CD4-positive, alpha-beta T cell treated with Interleukin-4 for 4 hours (primary cell): ENCODE measurements at places on chromosomes 1 and 21.

- DNase-seq: no peak
Observed at GRCh38 chr1:231039161-231040018, 664 bp downstream of the FAM89A start.

DNA sequence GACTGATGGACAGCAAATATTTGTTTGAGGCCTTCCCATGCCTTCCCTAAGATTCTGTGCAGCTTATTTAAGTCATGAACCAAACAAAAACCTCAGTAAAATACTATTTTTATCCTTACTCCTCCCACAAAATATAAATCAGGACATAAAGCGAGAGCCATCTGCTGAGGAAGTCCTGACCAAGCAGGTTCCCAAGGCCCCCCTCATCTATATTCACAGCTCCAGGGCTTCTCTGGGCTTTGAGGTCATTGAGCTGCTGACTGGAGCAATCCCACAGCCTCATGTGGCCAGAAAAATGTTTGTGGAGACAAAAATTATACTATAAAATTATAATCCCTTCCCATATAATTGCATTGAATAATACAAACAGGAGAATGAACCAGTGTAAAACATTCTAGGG lies 846.2 kb downstream of the ADGRL2 start:
- DNase-seq: no peak

DNA sequence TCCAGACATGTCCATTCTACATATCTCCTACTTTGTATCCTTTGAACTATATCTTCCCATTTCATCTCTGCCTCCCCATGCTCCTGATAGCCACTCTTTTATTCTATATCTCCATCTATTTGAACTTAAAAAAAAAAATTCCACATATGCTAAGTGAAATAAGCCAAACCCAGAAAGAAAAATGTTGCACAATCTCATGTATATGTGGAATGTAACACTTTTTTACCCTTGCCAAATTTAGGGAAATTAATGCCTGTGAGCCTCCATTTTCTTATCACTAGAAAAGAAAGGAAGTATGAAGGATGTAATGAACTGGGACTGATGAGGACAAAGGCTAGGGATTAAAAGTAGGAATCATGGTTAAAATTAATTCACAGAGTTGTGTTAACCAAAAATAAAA lies 53.5 kb downstream of the RGS13 start:
- DNase-seq: no peak

- no peak for DNase-seq
Observed at GRCh38 chr21:44989537-44989886, 49.7 kb downstream of the SLX9 start.

DNA sequence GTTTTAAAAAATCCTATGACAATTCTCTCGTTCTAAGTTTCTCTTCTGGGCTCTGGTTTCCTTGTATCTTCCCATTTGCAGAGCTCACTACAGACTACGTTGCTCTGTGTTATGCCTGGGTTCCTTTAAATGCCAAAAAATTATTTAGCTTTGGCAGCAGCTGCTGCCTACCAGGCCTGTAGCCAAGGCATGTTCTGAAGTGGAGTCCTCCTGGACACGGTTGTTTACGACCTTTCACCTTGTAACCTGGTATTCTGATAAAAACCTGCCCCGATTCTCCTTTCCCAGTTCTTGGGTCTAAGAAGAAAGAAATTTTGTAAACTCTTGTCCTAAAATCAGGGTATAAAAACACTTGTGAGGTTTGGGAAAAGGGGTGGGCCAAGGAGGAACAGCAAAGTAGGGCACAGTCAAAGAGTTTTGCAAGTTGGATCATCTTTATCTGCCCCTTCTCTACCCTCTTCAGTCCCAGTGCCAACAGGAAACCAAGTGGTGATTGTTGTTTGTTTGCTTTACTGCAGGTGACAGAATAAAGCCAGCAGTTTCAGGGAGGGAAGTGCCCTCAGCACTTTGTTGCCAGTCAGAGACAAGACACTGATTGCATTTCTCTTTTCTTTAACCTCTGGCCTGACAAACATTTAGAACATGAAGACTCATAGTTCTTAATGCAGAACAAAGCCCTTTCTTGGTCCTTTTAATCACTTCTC lies 3.1 kb upstream of the TXNIP start:
- DNase-seq: peak; percentile 81

DNA sequence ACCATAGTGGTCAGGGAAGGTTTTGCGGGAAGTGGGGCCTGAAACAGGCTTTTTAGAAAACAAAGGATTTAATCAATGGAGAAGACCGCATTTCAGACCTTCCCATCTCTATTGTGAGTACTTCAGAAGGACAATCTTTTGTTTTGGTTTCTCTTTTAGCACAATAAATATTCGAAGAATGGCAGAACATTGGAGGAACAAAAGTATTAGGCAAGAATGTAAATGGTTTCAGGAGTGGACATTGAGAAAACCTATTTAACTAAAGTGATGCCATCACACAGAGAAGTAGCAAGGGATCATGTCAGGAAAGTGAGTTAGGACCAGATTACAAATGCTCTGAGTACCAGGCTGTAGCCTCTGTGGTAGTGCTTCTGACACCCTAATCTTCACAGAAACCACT lies 26.8 kb upstream of the UBE2U start:
- no peak for DNase-seq

DNA sequence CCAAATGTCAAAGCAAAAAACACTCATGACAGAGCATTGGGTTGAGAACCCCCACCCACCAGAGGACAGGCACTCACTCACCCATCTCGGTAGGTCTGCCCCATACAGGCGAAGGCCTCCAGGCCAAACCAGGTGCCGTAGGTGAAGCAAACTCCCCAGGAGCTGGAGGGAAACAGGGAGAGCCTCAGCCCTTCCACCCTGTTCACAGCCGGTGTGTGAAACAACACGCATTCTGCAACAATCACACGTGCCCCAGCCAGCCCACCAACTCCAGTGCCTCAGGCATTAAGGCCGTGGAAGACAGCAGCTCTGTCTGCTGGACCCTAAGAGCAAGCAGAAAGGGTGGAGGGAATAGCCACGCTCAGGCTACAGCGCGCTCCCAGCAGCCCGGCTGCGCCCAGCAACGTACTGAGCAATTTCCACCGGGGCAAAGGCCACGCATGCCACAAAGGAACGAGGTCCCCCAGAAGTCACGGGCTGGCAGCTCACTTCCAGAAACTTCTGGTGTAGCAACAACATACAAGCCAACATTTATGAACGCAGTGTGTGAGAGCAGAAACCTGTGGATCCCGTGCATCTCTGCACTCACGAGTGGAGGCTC lies 11.4 kb upstream of the SPATC1L start:
- no peak for DNase-seq

DNA sequence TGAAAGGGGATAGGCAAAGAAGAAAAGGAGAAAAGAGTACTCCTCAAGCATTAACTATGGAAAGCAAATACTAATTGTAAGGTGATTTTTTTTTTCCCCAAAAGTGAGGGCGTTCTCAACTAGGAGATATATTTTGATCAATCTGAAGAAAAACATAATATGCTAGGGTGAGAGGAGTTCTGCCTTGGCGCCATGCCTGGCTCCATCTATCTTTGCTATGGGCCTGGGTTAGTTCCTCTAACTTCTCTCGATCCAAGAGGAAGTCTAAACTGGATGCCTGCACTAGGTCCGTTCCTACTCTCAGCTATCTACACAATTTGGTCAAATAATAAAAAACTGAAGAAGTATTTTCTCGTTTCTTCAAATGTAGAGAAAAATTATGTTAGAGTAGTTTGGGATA lies 20.5 kb downstream of the CNN3 start:
- no peak for DNase-seq

- peak; percentile 94 for DNase-seq
Observed at GRCh38 chr1:2300851-2301606, 72.9 kb downstream of the SKI start.

DNA sequence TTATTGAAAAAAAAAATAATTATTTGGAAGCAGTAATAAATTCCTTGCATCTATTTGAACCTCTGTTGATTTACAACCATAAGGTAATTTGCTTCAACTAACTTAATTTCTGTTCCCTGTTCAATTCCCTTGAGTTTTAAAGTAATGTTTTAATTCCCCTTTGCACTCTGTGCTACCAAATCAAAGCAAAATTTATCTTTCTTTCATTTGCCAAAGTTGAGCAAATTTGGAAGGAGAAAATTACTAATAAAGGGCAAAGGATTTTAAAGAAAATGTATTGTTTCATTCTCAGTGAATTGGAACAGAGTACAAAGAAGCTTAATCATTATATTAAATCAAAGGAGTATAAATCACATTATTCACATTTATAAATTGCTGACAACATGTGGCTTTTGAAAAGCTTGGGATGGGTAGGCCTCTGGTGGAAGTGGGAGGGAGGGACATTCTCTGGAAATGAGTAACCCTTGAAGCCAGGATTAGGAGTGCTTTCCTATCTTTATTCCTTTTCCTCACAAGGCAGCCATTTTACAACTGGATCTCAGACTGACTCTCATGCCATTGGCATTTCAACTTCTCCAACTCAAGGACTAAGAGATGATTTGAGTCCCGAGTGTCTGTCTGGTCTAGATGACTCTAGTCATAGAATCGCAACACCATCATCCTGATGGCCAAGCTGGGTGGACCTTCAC lies 331.6 kb upstream of the DUSP10 start:
- DNase-seq: no peak

GRCh38 chr21:37552496-37553029 lies 186.0 kb downstream of the DYRK1A start:
- DNase-seq: no peak

- no peak for DNase-seq
Observed at GRCh38 chr1:104291156-104291555, 541.5 kb downstream of the AMY1C start.

GRCh38 chr1:41610361-41610760 lies 125.9 kb upstream of the EDN2 start:
- no peak for DNase-seq

DNA sequence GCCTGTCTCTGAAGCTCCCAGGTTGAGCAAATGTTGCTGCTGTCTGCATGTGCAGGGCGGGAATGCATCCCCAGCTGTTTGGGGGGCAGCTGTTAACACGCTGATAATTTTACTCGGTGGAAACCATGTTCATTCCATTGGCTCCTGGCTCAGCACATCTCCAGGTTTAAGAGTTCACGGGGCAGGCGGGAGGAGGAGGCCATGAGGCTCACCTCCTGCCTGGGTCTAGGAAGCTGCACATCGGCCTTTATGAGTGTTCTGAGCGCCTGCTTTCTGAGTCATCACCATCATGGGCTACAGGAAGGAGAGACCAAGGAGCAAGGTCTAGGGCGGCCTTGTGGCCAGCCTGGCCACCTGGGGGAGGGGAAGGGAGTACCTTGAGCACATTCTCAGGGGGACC lies 29.7 kb downstream of the AJAP1 start:
- no peak for DNase-seq

DNA sequence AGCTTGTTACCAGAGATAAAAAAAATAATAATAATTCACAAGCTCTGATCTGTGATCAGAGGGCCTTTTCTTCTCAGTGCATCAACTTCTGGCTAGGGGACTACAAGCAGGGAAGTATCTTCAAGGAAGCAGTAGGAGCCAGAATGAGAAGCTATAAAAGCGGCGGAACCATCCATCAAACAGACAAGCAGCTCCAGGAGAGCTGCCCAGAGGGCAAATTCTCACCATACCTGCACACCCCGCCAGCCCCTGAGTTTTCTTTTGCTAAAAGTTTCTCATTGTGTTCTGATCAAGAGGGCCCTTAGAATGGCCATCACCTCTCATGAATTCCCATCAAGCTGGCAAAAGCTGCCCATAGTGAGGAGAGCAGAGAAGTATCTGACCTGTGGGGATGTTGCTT lies 99.4 kb downstream of the SMYD2 start:
- no peak for DNase-seq

- DNase-seq: no peak
Observed at GRCh38 chr1:53573931-53574330, 114.7 kb downstream of the DMRTB1 start.

- DNase-seq: no peak
Observed at GRCh38 chr1:244444854-244445253, 6.9 kb downstream of the ADSS2 start.

GRCh38 chr1:171420810-171421209 lies 64.5 kb upstream of the PRRC2C start:
- peak; percentile 66 for DNase-seq

DNA sequence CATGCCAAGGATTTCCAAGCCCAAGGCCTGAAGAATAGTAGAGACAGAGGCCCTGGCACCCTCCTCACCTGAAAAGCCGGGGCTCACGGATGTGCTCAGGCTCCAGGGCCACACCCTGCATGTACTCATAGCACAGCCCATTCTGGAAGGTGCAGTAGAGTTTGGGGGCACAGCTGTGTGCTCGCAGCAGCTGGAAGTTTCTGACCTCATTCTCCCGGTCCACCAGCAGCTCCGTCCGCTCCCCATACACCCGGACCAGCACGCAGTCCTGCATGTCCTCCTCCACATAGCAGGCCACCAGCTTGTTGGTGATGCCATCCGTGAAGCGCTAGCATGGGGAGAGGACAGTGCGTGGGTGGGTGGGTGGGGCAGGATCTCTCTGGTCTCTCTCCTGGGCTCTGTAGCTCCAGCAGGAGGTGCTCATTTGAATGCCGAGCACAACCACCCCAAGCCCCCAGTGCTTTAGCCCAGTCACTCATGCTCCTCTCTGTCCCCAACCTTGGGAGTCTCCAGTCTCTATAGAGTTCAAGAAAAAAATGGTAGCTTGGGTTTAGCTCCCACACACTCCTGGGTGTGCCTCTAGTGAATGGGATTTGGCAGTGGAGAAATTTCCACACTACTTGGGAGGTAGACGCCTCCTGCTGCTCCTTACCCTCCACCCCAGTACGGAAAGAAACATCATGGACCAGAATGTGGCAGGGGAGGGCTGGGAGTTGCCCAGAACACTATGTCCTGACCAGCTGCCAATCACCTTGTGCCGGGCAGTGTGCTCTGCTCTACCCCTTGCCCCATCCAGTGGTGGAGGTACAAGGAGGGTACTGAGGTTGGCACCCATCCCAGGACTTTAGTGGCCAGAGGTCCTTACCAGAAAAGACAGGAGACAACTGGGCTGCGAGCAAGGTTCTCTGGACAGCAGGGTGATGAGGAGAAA lies 1.9 kb downstream of the ETNK2 start:
- DNase-seq: no peak

GRCh38 chr1:98315309-98315708 lies 346.2 kb upstream of the SNX7 start:
- no peak for DNase-seq

DNA sequence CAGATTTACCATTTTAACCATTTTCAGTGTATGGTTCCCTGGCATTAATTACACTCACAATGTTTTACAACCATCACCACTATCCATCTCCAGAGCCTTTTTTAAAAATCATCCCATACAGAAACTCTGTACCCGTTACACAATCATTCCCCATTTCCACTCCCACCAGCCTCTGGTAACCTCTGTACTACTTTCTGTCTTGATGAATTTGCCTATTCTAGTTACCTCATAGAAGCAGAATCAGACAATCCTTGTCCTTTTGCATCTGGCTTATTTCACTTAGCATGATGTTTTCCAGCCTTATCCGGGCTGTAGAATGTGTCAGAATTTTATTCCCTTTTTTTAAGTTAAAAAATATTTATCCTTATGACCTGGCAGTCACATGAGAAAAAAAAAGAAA lies 33.0 kb downstream of the PGM1 start:
- no peak for DNase-seq

GRCh38 chr1:41282679-41283317 lies 40.7 kb upstream of the SCMH1 start:
- DNase-seq: no peak

- no peak for DNase-seq
Observed at GRCh38 chr21:21179619-21180298, 181.6 kb downstream of the NCAM2 start.
